ENCODE measurements at places on chromosomes 13 and 19. TPM values are rescaled to one million over a fixed set of nuclear protein-coding genes. Genes with fewer than 3 reads are reported as not detected.
A peak's percentile ranks its signal among the peaks of the same experiment; 100 is the strongest.

DNA sequence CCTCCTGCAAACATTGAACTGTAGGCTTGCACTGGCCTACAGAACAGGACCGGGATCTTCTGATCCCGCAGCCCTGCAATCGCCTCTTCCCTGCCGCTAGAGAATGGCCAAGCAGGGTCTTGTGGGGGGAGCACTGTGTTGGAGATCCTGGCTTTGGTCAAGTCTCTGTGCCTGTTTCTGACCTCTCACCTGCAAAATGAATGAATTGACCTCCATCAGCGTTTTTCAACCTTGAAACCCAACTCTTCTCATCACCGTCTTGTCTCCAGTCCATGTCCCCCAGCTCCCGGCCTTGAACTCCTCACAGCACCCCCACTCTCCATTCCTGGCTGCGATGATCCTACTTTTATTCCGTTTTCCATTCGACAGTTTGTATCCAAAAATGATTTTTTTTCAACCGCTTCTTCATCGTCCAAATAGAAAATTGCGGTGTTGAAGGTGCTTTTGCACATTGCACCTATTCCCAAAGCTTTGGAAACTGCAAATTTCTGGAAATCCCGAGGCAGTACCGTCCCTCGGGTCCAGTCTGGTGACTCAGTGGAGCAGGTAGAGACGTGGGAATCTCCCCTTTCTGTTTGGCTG lies 2.0 kb downstream of the MYO9B start:
- no peak for DNase-seq

DNA sequence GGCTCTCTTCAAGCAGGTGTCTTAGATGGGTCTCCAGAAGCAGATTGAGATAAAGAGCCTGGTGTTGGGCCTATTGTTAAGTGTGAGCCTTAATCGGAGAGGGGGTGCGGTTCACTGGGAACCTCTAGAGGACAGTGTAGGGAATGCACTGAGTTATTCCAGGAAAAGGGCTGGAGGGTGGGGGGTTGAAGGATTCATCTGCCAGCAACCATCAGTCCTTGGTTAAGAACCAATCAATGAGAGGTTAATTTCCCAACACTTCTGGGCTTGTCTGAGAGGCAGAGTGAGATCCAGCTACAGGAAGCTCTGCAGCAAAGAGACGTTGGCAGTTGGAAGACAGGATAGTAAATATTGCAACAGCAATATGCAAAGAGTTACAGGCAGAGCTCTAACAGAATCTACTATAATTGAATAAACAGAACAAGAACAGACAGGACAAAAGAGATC lies 28.7 kb downstream of the CYP4F2 start:
- DNase-seq: no peak

The CLC gene
- not detected for total RNA-seq

The ZNF69 gene
- 4.7 TPM for total RNA-seq

GRCh38 chr13:113724016-113724758 lies 34.8 kb upstream of the TMEM255B start:
- peak; percentile 37 for DNase-seq

DNA sequence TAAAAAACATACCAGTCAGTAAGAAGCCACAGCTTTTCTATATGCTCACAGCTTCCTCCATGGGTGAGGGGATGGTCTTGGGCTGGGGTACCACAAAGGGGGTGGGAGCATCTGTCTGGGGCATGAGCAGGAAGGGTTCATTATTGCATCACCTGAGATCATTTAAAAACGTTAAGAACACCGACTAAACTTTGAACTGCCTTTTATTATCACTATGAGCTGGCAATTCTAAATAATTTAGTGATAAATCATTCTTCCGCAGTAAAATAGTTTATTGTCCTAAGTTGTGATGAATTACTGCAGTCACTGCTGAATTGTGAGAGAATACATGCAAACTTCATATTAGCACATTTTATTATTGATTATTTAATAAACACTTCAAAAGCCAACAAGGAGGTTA lies 71.6 kb downstream of the KL start:
- DNase-seq: no peak

- DNase-seq: no peak
Measured at GRCh38 chr19:5091684-5092480, 123.0 kb downstream of the KDM4B start.

- DNase-seq: peak; percentile 40
Measured at GRCh38 chr19:485077-485476, 11.2 kb upstream of the MADCAM1 start.

The CA11 gene
- total RNA-seq: 7.5 TPM

The ZNF600 gene
- 2.6 TPM for total RNA-seq

- no peak for DNase-seq
Measured at GRCh38 chr13:45538382-45538781, 73.6 kb downstream of the COG3 start.

- no peak for DNase-seq
Measured at GRCh38 chr13:42899266-42899665, 92.8 kb downstream of the EPSTI1 start.

DNA sequence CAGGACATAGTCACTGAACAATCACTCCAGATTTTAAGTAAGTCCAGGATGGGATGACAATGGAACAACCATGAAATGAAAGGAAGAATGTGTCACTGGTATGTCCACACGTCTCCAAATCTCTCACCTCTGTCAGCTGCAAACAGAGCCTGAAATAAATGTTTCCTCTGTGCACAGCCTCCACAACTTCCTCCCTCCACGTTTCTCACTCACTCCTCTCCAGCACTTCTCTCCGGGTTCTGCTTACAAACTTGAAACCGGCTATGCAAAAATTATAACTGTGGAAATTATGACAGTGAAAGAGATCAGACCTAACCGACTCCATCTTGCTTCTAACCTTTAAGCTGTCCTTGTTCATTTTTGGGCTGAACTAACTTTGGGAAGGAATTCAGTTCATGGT lies 35.0 kb upstream of the ALOX5AP start:
- no peak for DNase-seq

GRCh38 chr19:58261968-58262921 lies 16.5 kb upstream of the ZNF8 start:
- no peak for DNase-seq

The FAM83E gene
- not detected for total RNA-seq

The ZNF260 gene
- total RNA-seq: 7.6 TPM

DNA sequence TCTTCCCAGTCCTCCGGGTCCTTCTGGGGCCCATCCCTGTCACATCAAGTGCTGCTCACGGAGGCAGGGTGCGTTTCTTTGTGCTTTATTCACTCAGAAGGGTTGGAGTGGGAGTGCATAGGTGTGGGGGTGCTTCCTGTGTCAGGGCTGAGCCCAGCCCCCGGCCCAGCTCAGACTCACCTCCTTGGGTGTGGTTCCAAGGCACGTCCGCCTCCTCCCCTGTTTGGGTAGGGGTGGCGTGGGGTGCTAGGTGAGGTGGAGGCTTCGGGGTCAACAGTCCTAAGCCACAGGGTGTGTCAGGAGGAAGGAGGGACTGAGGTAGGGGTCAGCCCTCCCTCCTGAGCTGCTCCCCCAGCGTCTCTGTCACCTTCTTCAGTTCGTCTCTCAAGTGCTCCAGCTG lies 3.1 kb downstream of the CCER2 start:
- DNase-seq: no peak

The HS6ST3 gene
- 0.56 TPM for total RNA-seq

GRCh38 chr13:28161370-28161769 lies 23.0 kb downstream of the PAN3 start:
- DNase-seq: no peak

- DNase-seq: peak; percentile 97
Measured at GRCh38 chr19:53520547-53521372, 17.2 kb upstream of the ZNF331 start.

DNA sequence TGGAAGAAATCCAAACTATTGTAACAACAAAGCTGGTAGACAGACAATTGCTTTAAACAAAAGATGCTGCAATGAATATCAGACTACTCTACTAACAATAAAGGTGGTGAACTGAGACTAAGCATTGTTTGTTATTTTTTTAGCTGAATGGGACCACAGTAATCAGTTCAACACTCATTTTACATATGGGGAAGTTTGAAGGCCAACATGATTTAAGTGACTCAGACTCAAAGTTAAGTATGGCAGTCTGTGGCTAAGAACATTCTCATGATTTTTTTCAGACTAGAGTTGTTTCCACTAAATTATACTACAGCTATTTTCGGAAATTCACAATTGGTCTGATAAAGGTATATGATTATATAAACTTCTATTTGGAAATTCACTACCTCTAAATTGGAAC lies 10.4 kb downstream of the EXOSC8 start:
- DNase-seq: no peak

All from Right ventricle myocardium superior (tissue), 1 donor.